Parietal lobe (tissue), 2 donors: ENCODE measurements at places on chromosomes 1 and 21. TPM values are rescaled to one million over a fixed set of nuclear protein-coding genes. Genes with fewer than 3 reads are reported as not detected.

RAB29 gene
- total RNA-seq, result 8.5 TPM

MIA3 gene
- 86.1 TPM for total RNA-seq

SPOCD1 gene
- total RNA-seq, result 0.31 TPM

S100A7 gene
- total RNA-seq, result not detected

NCMAP gene
- total RNA-seq, result not detected

TDRD10 gene
- not detected for total RNA-seq

LHX8 gene
- 0.31 TPM for total RNA-seq

SPRR2G gene
- not detected for total RNA-seq

HSD3B1 gene
- total RNA-seq, result not detected

UBE2U gene
- not detected for total RNA-seq

NOS1AP gene
- total RNA-seq, result 16.6 TPM

FAM151A gene
- total RNA-seq, result not detected

CEPT1 gene
- 61.0 TPM for total RNA-seq

C1orf115 gene
- total RNA-seq, result 22.5 TPM

DCDC2B gene
- total RNA-seq, result not detected

CFHR1 gene
- total RNA-seq, result 0.31 TPM

LIPI gene
- total RNA-seq, result not detected

TNFRSF18 gene
- total RNA-seq, result not detected

TNFSF4 gene
- total RNA-seq, result 1.9 TPM

PLEKHG5 gene
- 56.7 TPM for total RNA-seq

KIFAP3 gene
- total RNA-seq, result 239 TPM

KAZN gene
- total RNA-seq, result 50.4 TPM

PRRX1 gene
- 2.2 TPM for total RNA-seq

CDKN2C gene
- 4.7 TPM for total RNA-seq

SPATA21 gene
- 0.31 TPM for total RNA-seq

HSF2BP gene
- total RNA-seq, result 4.1 TPM

PKP1 gene
- not detected for total RNA-seq

CYP4X1 gene
- 24.1 TPM for total RNA-seq

CDC20 gene
- 6.9 TPM for total RNA-seq

GPR37L1 gene
- total RNA-seq, result 0.63 TPM

C1orf87 gene
- total RNA-seq, result not detected

SLC19A2 gene
- 23.5 TPM for total RNA-seq

CRYBG2 gene
- 0.63 TPM for total RNA-seq

SEMA4A gene
- 34.4 TPM for total RNA-seq

OR2L5 gene
- 3.1 TPM for total RNA-seq

SERPINC1 gene
- not detected for total RNA-seq

DISC1 gene
- 11.9 TPM for total RNA-seq

SLAMF7 gene
- not detected for total RNA-seq

L1TD1 gene
- total RNA-seq, result not detected

OR2T35 gene
- total RNA-seq, result not detected
